Activated naive CD4-positive, alpha-beta T cell (primary cell): ENCODE measurements at places on chromosomes 3 and 15.

- no peak for DNase-seq
These were observed 14.3 kb downstream of the ZBTB47 start for GRCh38 chr3:42667523-42668412.

- no peak for DNase-seq
These were observed 41.2 kb downstream of the CDCP1 start for GRCh38 chr3:45104715-45105711.

GRCh38 chr15:39685999-39686613 lies 96.5 kb downstream of the FSIP1 start:
- no peak for DNase-seq

GRCh38 chr3:142574665-142575064 lies 3.9 kb downstream of the ATR start:
- no peak for DNase-seq
